Cortex of kidney (tissue), 1 donor: ENCODE measurements at places on chromosomes 5 and 9.

- no peak for DNase-seq
Measured at GRCh38 chr5:75668977-75669689, 48.1 kb downstream of the POC5 start.

- no peak for DNase-seq
Measured at GRCh38 chr9:92730897-92731296, 33.7 kb downstream of the BICD2 start.

DNA sequence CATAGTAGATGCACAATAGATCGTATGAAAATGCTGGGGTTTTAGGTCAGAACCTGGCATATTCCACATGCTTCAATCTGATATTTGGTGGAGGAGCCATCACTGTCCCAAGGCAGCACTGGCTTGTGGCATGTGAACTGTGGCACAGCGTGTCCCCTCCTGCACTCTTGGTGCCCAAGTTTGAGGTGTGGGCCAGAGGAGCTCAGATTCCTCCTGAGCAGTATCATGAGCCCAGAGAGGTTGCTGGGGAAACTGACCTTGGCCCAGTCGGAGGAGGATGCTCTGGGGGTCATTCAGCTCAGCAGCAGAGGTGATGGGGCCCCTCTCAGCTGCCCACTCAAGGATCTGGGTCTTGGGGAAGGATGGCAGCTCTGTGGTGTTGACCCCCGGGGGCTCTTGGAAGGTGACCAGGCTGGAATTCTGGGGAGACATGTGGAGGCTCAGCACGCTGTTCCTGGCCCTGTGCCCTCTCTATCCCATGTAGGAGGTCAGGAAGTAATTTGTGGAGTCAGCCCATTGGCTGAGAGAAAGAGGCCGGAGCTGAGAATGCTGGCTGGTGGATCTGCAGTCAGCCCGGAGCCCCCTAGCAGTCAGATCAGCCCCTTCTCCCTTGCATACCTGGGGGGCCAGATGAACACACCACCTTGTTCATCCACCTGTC, 23.7 kb downstream of the FPGS start:
- DNase-seq, result no peak

DNA sequence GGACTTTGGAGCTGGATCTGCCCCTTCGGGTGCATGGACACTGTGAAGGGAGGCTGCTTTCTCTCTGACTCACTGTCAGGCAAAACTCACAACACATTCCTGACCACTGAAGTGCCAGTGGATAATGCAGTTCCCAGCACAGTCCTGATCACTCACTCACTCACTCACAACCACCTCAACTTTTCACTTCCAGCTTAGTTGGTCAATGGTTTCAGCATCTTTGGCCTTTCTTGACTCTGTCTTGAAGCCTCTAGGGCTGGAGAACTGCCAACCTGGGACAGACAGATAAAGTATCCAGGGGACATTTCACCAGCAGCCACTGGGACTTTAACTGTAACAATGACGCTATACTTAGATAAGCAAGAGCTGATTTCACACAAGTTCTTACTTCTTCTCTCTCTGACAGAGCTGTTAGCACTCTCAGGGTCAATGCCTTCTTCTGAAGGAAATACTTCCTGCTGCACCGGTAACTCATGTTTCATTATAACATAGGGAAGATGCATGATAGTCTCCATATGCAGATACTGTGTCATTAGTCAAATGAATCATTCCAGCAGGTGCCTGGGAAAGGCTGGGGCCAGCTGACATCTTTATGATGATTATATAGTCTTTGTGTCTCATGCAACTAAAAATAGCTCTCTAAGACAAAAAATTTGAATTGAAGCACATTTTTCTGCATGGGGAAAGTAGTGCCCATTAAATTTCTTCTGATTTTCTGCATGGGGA, 499.0 kb downstream of the SEMA5A start:
- DNase-seq, result no peak

- no peak for DNase-seq
Measured at GRCh38 chr5:177542816-177543465, 11.4 kb downstream of the FAM193B start.

DNA sequence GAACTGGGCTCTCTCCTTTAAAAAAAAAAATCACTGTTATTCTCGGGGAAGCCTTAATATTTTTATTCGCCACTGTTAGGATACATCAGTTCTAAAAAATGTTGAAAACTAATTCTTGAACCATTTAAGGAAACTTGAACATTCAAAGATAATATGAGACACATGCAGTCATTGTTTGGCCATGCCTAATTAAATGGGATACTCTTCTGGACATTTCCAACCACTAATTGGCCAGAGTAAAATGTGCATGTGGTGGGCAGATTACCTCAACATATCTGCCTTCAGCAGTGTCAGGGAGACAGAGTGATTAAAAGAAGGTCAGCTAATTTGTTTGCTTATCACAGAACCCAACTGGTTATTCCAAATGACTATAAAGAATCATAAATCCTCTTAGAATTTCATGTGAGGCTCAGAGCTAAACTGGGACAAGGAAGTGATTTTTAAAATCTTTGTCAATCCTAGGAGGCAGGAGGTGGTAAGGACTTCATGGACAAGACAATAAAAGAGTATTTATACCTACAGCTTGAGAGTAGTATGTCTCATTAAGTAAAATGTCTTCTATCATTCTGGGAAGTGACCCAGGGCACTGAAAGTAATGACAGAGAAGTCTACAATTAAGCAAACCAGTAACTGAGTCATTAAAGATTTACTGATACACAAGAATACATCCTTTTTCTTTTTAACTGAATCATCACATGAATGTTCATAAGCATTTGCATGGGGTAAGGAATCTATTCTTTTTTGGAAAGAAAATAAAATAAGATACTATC, 242.9 kb upstream of the TRPM3 start:
- no peak for DNase-seq

GRCh38 chr5:173451031-173451430, 122.8 kb upstream of the STC2 start:
- no peak for DNase-seq

GRCh38 chr9:89996773-89997172, 392.0 kb downstream of the GADD45G start:
- no peak for DNase-seq

- no peak for DNase-seq
Measured at GRCh38 chr9:27423915-27424710, 100.0 kb upstream of the IFNK start.

GRCh38 chr5:8756498-8757084, 789.3 kb downstream of the SEMA5A start:
- DNase-seq, result no peak
